Foreskin keratinocyte (primary cell): ENCODE measurements at places on chromosomes 2 and 18. TPM values are rescaled to one million over a fixed set of nuclear protein-coding genes. Genes with fewer than 3 reads are reported as not detected.

Gene CCDC93
- total RNA-seq: 16.8 and 25.0 TPM in 2 replicates

Gene STAT4
- 0.46 and 0.71 TPM in 2 replicates for total RNA-seq

Gene CKAP2L
- 30.1 and 40.8 TPM in 2 replicates for total RNA-seq

Gene DLGAP1
- under 0.01 TPM in 1 of 2 replicates, not detected in the other for total RNA-seq

Gene KCNK3
- not detected in 2 replicates for total RNA-seq

GRCh38 chr2:167052825-167053224, 164.5 kb downstream of the XIRP2 start:
- DNase-seq: peak; percentile 72

- DNase-seq: no peak
These were observed 11.4 kb downstream of the HTR2B start for GRCh38 chr2:231113489-231113888.

- DNase-seq: peak; percentile 79
These were observed 1.1 kb upstream of the SEH1L start for GRCh38 chr18:12946549-12947284.

DNA sequence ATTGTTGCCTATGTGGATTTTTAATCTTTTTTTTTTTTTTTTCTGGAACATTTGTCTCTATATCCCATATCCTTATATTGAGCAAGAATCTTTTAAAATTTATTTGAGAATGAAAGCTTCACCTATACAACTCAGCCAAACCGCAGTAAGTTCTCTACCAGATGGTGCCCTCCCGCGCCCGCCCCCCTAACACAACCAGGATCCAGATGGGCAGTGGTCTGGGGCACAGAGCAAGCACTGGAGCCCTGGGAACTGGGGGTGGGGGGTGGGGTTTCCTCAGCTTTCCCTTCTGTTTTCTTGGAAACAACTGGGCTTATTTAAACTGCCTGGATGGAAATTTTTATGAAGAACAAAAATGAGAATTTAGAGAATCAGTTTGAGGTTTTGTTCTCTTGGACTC, 74.6 kb downstream of the ACAA2 start:
- no peak for DNase-seq

GRCh38 chr2:12539776-12540562, 176.8 kb upstream of the TRIB2 start:
- DNase-seq: no peak

- DNase-seq: no peak
These were observed 871.8 kb upstream of the CHAC2 start for GRCh38 chr2:52895726-52896340.

DNA sequence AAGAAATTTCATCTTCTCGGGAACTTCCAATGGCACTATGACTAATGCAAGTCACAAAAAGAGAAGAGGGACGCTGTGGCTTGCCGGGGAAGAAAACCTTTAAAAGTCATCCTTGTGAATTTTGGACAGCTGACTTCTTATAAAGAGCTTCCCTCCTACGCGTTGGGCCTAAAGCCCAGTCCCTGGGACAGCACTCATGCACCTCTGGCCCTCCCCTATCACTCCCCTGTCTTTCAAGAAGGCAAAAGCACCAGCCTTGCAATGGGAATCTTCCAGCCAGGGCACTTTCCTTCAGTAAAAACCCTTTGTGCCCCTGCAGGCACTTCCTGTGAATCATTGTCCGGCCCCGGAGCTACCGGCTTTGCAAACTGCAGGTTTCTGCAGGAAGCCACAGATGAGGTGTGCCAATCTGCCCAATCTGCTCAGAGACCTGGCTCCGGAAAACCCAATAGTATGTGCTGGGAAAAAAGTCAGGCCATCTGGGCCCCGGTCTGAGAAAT, 7.1 kb downstream of the MREG start:
- peak; percentile 94 for DNase-seq

DNA sequence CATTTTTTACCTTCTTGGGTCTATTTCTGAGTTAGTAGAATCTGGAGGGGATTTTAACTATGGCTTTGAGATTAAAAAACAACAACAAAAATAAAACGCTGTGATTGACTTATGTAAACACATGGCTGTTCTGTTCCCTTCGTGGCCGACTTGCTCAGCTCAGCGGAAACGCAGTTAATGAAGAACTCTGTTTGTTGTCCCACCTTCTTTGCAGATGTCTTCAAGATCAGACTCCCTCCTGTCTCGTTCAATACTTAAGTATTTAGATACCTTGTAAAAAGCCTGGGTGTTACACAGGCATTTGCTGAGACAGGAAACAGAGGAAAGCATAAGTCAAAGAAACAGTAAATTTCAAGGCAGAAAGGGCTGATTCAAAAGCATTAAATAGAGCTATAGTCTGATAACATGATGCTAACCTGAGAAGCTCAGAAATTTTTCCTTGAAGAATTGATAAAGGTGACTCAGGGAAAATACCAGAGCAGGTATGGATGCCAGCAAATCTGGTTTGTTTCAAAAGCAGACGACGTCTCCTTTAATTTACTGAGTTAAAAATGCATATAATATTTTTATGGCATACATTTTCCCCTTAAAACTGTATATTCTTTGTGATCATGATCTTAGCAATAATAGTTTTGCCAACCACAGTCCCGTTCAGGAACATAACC, 21.7 kb upstream of the POLI start:
- DNase-seq: no peak

DNA sequence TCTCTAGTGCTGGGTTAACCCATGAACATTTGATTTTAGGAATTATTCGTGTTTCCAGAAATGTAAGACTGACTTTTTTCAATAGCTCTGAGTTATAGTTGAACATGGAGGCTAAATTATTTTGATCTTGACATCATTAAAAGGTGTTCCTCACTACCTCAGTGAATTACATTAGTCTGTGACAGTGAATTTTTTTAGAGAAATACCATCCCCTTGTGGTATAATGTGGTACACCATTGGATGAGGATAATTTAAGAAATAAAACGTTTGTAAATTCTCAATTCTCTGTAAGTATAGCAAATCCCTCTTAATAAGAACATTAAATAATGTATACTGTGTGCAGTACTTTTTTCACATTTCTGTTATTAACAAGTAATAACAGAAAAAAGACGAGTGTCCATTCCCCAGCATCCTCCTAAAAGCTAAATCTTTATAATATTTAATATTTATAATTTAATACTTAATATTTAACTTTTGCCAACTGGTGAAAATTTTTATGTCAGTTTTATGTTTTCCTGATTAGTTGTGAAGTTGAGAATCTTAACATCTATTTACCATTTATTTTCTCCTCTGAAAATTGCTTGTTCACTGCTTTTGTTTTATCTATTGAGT, 70.3 kb upstream of the CWC22 start:
- DNase-seq: no peak

DNA sequence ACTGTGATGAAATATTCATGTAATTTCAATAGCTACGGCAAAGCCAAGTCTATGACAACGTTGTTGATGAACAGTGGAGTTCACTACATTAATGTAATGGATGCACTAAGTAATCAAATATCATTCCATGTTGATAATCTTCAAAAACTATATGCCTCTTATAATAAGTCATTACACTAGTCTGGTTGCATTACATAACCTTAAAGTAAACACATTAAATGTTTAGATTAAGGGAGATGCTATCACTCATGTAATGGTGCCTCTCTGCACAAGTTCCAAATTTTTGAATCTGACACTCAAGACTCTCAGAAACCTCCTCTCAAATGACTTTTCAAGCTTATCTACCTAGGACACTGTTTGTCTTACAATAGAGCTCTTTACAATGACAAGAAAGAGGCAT, 35.4 kb downstream of the PIEZO2 start:
- no peak for DNase-seq

GRCh38 chr2:230023313-230023712, 45.4 kb downstream of the SLC16A14 start:
- DNase-seq: no peak

DNA sequence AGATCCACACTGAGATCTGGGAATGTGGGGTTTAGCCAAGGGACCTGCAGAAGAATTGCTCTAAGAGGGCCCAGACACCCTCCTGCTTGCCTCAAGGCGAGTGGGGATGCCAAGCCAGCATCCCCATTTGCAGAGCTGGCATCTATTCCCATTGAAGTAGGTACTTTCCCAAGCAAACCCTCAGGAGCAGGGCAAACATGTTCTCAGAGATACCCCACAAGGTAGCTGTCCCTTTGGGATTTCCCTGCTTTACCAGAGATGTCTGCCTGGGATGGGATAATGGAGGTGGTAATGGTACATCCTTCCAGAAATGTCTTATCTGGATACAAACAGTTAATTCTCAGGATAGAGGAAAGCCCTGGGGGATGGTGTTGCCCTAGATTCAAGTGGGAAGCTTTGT, 51.2 kb downstream of the GYPC start:
- no peak for DNase-seq

DNA sequence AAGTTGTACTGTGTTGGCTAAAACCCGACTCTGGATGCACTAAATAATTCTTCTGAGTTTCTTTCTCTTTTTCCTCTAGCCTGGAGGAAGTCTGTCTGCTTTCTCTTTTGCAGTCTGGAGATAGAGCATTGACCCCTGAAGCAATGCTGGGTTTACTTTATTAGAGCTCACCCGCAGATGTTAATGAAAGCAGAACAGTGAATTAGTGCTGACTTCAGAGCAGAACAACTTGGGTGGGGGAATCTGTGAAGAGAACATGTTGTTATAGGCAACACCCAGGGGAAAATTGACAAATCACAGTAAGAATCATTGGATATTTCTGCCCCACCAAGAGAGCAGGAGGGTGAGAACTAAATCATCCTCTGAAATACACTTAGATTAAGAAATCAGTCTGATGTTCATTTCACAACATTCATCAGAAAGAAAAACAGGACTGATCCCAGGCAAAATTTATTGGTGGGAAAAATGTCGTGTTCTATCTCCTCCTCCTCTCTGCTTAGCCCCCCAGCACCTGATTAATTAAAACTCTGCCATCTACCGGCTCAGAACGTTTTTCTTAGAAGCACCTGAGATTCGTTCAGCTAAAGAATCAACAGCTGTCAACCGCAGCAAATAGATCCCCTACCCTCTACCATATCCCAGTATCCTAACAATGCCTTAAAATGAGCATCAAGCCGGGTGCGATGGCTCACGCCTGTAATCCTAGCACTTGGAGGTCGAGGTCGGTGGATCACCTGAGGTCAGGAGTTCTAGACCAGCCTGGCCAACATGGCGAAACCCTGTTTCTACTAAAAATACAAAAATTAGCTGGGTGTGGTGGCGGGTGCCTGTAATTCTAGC, 165.1 kb downstream of the FMNL2 start:
- no peak for DNase-seq

DNA sequence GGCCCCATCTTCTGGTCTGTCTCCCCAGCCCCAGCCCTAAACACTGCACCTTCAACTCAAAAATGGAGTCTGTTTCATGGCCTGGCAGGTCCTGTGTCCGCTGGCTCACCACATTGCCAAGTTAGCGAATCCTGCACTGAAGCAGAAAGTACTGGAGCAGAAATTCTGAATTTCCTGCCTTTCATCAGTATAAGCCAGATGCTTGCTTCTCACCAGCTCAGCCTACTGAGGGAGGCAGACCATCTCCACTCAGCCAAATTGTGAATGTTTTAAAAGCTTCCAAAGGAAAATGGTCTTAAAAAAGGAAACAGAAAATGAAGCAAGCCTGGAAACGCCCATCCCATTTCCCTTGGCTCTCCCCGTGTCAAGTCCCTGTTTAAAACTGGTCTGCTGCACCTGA, 157.8 kb downstream of the C1D start:
- DNase-seq: no peak

DNA sequence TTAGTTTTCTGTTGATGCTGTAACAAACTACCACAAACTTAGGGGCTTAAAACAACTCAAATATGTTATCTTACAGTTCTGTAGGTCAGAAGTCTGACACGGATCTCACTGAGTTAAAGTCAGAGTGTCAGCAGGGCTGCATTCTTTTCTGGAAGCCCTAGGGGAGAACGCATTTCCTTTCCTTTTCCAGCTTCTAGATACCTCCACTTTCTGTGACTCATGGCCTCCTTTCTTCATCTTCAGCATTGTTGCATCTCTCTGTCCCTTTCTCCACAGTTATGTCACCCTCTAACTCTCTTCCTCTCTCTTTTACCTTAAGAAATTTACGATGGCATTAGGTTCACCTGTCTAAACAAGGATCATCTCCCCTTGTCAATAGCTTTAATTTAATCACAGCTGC, 13.3 kb upstream of the PPP4R1 start:
- DNase-seq: peak; percentile 78

DNA sequence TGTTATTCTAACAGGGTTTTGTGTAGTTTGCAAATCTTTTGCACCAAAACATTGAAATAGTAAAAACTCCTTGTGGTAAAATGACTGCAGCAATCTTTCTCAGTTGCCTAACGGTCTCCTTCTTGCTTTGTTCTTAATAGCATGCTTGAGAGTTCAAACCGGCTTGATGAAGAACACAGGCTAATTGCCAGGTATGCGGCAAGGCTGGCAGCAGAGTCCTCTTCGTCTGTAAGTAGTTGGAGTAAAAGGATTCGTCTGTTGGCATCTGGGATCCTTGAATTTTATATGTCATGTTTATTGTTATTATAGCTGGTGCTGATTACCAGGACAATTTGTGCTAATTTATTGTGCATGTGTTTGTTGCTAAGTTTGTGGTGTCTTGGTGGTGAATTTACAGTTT, 138.1 kb downstream of the DTNA start:
- DNase-seq: no peak

DNA sequence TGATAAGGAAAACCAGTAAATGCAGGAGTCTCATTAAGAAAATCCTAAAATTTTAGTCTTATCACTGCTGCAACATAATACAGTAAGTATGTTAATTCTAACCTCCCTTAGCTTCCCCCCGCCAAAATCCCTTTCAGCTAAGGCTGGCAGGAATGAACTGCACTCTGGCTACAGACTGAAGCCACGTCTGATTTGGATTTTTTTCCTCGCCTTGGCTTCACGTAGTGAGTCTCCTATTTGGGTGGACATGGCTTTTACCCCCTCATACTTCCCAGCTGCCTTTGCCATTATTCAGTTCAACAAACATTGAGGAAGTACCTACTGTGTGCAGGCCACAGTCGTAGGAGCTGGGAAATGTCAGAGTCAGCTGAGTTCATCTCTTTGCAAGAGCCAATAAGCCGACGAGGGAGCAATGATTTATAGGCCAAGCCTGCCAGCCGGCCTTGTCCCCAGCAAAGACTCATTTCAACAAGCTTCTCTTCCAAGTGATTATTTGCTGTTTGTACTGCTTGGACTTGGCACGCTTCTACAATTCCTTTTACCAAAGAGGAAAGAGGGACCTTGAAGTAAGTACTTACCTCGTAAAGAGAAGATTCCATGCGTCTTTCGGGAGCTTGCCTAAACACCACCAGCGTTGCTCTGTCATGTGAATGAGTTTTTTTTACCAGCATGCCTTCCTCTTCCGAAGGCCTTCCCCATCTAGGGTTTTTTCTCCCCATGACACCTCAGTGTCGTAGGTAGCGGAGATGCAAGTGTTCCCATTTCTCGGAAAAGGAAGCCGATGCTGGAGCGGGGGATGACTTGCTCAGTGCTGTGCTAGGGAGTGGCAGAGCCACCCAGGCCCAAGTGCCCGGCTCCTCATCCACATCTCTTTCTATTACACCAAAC, 138.6 kb downstream of the KLHL29 start:
- DNase-seq: no peak

DNA sequence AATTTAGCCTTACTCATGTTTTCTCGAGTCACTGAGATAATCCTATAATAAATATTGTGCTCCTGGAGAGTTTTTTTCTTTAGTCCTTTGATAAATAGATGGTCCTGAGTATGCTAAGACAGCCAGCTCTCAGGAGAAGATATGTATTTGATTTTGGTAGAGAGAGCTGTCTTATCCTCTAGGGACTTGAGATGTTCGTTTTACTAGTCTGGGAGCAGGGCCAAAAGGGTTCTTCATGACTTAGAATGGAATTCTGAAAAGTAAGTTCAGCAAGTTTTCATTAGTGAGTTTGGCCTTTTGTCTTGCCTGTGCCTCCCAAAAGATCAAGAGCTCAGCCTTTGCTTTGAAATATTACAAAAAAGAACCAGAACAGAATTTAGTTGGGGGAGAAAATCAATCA, 246.7 kb downstream of the BABAM2 start:
- no peak for DNase-seq

GRCh38 chr2:215736653-215737290, 276.6 kb downstream of the MREG start:
- peak; percentile 50 for DNase-seq
